Stimulated activated CD8-positive, alpha-beta memory T cell treated with anti-CD3 and anti-CD28 coated beads, Interleukin-4, amount 100 ng/mL, for 4 hours (primary cell): ENCODE measurements at places on chromosomes 6 and 20.
A peak's percentile ranks its signal among the peaks of the same experiment; 100 is the strongest.

GRCh38 chr6:22363714-22364239 lies 66.9 kb upstream of the PRL start:
- no peak for DNase-seq

DNA sequence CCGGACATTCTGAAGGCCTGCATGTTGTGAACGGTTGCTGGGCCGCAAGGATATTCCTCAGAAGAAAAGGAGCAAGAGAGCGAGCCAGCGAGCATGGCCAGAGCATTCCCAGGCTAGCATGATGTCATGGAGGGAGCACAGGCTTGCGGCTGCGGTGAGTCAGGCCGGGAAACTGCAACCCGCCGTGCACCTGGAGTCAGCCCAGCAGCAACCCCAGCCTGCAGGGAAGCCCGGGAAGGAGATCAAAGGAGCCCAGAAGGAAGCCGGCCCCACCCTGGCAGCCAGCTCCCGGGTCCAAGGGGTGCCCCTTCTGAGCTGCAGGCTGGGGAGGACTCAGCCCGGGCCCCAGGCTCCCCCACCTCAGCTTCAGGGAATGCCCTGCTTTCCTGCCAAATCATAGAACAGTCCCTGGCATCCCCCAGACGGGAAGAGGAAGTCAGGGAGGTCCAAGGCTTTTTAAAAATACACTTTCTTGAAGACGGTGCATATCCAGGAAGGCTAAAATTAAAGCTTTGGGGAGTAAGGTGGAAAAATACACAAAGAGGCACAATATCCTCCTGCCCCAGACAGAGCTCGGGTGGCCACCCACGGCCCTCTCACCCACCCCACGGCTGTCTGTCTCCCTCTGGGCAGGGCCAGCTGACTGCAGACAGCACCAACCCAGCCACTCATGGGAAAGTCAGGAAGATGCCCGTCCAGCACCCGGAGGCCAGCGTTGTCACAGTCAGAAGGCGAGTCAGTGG lies 53.7 kb downstream of the BMP7 start:
- no peak for DNase-seq

DNA sequence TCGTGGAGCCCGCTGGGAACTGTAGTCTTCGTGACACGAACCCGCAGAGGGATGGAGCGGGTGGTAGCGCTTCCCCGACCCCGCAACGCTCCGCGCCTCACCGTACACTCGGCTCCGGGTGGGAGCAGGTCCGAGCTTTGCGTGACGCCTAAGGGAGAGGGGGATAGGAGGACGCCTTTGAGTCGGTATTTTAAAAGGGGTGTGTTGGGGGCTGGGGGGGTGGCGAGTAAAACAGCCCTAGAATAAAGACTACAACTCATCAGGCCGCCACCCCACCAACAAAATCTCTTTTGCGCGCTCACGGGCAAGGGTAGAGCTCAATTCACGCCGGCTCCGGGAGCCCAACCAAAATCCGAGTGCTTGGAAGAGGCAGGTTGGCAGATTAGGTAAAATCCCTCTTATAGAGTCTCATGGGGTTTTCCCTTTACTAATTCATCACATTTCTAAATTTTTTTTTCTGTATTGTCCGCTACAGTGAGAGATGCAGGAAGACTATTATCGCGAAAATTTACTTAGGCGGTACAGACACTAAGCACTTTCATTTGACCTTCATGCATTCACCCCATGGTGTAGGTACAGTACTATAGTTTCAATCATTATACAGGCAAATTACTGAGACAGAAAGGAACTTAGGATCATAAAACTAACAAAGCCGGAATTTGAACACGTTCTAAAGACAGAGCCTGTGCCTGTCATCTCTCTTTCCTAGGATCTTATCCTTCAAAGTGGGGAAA lies 706 bp upstream of the SNX14 start:
- peak; percentile 16 for DNase-seq

DNA sequence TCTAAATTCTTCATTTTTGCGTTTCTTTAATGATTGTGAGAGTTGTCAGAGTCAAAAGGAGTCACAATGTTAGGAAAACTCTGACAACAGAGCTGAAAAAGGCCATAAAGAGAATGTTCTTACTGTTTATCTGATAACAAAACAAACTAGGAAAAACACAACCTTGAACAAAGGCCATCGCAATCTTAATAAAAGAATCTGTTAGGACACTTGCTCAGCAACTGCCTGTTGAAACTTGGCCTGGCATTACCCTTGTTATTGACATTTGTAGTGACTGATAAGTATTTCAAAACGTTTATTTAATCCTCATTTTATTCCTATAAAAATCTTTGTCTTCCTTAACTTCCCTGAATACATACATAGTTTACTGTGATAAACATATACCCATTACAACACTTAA lies 15.7 kb downstream of the GSTA1 start:
- DNase-seq = no peak

GRCh38 chr6:169722362-169723199 lies 1.7 kb downstream of the PHF10 start:
- no peak for DNase-seq

DNA sequence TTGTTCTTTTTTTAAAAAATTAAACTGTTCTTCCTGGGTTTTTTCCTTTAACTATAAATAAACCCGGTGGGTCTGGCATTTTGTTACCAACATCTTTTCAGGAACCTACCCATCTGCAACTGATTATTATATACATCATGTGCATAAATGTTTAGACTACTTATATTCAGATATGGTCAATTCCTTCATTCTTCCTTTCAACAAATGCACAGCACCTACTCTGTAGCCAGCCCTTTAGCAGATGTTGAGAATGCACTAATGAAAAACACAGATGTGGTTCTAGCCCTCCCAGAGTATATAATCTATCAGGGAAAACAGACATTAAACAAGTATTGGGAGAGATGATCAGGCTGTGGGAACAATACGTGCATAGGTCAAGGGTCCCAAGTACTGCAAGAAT lies 237.1 kb downstream of the UST start:
- DNase-seq = no peak

DNA sequence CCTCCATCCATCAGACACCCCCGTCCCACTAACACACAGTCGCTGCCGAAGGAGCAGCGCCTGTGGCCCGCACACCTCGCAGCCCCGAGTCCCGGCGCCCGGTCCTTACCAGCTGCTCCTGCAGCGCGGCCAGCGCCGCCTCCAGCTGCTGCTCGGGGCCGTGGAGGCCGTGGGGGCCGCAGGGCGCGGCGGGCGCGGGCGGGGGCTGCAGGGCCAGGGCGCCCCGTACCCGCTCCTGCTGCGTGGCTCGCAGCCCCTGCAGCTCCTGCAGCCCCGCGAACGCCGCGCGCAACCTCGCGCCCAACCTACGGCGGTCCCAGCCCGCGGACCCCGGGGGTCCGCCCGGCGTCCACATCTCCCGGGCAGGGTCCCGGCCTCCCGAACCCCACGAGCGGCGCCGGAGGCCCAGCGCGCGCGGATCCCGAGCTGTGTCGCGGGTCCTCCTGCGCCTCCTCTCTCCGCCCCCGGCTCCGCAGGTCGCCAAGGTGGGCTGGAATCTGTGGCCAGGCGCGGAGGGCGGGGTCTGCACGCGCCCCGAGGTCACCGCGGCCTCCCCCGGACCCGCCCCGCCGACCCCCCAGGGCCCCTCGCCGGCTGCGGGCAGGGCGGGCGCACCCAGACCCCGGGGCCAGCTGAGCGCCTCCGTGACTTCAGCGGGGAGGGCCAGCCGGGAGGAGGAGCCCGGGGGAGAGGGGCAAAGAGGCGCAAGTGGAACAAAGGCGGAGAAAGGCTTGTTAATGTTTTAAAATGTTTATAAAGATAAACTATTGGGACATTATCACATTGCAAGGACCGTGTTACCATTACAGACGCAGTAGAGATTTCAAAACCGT lies at the start of gene DACT2:
TSS of gene DACT2 (minus strand) at position 499 of the 833 bp plus-strand sequence. CDS start at position 355, 144 bp downstream.
- DNase-seq = no peak

GRCh38 chr6:56021943-56022342 lies 146.6 kb upstream of the BMP5 start:
- DNase-seq = no peak

GRCh38 chr6:132760256-132760655 lies 2.6 kb upstream of the VNN2 start:
- no peak for DNase-seq

GRCh38 chr20:63103402-63104311 lies 96.9 kb upstream of the BHLHE23 start:
- no peak for DNase-seq

DNA sequence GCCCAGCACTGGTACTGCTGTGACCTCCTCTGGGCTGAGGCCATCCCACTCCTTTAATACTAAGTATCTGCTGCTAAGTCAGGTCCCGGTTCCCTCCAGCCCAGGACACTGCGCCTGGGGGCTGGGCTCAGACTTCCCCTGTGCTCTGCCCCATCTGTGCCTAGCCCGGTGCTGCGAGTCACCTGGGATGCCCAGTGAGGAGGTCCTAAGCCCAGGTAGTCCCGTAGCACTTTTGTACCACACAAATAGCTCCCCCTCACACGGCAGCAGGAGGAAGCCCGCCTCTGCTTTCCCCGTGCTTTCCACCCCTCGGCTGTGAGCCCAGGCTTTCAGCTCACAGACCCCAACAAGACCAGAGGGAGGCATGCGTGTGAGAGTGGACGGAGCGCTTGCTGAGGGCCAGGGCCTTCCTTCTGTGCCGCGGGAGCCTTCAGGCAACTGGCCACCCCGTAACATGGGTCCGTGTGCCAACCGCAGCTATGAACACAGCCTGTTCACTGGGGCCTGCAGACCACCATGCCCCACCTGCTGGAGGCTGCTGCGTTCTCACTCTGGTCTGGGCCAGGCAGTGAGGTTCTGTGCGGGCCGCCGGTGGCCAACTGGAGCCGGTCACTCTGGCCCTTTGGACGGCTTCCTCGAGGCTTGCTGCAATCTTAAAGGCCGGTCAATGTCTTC lies 79.9 kb upstream of the MPC1 start:
- no peak for DNase-seq

GRCh38 chr6:144582939-144583613 lies 297.9 kb downstream of the UTRN start:
- no peak for DNase-seq

DNA sequence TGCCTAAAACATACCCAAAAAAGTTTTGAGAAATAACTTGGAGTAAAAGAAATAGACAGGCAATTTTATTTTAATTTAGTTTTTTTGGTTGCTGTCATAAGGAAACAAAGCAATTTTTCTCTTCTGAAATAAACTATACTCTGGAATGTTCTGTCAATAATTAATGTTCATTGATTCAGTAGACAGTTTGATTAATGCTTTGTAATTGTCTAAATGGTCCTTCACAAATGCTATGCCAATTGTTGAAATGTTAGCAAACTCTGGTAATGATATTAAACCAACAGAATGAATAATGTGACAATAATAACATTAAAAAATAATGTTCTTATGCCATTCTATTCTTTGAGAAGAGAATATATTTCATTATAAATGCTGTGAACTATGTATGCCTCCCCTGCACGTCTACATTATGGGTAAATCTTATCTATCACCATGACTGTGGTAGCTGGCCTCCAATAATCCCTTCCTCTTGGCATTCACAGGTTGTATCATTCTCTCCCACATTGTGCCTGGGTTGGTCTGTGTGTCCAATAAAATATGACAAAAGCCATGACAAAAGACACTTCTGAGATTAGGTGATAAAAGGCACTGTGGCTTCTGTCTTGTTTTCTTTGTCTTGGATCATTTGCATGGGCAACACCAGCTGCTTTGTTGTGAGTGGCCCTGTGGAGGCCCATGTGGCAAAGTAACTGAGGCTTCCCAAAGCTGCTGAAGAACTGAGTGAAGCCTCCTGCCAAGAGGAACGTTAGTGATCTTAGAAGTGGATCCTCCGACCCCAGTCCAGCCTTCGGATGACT lies 25.1 kb downstream of the IL20RA start:
- DNase-seq = no peak

DNA sequence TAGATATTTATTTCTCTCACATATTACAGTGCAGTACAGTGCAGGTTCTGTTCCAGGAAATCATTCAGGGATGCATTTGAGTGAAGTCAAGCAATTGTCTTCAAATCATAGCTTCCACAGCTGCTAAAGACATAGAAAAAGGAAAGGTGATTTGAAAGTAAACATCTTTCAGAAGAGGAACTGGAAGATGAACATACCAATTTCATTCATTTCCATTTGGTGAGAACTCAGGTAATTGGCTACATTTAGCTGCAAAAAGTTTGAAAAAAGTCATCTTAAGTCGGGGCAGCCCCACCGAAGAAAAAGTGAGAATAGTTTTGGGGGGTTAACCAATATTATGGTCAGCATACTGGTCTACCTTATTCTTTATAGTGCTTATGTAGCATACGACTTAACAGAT lies 61.4 kb upstream of the IL20RA start:
- DNase-seq = no peak

DNA sequence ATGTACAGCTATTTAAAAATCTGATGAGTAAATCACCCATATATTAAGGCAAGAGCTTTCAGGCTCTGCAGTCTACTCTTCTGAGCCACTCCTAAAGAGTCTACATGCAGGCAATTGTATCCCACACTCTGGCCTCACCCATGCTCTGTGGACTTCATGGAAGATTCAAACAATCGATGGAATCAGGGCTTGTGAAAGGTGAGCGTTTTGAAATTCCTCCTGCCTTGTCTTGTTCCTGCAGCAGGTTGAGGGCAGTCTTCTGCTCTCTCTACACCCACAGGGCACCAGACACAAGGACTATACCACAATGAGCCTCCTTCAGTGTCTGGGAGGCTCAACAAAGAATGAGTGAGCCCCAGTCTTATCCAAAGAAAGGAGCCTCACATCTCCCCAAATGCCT lies 51.1 kb downstream of the TBC1D7 start:
- no peak for DNase-seq

DNA sequence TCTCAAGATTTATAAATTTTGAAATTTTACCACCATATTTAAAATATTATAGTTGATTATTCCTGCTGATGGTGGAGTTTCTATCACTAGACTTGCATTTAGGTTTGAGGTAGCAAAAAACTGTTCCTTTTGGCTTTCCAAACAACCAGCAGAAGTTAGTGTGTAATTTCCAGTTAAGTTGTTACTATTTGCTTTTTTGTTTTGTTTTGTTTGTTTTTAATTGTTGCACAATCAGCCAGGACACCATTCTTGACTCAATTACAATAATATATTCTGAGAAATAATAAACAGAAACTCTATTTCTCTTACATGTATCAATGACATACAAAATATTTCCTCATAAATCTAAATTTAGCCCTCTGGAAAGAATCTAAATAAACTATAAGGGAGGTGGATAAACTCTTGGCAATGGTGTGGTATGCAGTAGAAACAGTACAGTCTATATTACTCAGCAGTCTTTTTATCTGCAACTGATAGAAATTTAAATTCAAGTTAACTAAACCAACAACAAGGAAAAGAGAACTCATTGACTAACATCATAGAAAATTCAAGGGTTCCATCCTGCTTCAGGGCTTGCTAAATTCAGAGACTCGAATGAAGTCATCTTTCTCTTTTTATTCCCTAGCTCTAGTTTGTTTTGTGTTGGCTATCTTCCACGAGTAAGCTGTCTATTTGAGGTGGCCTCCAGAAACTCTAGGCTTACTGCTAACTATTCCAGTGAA lies 19.4 kb upstream of the COL19A1 start:
- DNase-seq = no peak

DNA sequence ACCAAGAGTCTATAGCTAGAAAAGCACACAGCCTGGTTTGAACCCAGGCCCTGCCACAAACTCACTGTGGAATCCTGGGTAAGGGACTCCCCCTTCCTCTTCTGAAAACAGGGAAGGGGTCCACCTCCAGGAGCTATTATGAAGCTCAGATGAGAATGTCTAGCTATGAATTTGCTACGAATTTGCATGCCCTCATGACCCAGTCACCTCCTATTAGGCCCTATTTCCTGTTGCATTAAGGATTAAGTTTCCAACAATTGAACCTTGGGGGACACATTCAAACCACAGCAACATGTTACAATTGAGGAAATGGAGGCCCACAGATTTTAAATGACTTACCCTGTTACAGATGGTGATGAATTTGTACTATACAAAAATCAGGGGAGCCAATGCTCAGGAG lies 46.2 kb downstream of the PREX1 start:
- no peak for DNase-seq
